ENCODE measurements at places on chromosomes 2 and 18. TPM values are rescaled to one million over a fixed set of nuclear protein-coding genes. Genes with fewer than 3 reads are reported as not detected.
A peak's percentile ranks its signal among the peaks of the same experiment; 100 is the strongest.

DNA sequence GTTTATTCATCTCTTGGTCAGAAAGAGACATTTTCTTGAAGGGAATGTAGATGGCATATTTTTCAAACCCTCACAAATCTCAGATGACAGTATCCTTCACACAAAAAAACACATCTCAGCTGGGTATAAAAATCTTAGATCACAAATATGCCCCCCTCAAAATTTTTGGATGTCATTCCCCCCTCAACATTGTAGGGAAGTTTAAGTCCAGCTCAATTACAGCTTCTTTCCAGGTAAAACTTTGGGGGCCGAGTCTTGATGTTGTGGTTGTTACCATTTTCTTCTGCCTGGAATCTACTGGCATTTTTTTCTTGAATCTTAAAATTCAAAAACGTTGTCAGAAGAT is 46.1 kb downstream of the HDAC4 start:
- DNase-seq = no peak

- DNase-seq = no peak
Observed at GRCh38 chr2:129379411-129379810, 600.1 kb upstream of the RAB6C start.

- DNase-seq = peak; percentile 82
Observed at GRCh38 chr2:32591669-32592463, 36.0 kb upstream of the TTC27 start.

- DNase-seq = no peak
Observed at GRCh38 chr2:64722291-64723044, 68.8 kb upstream of the SERTAD2 start.

Gene MC2R
- not detected for total RNA-seq

DNA sequence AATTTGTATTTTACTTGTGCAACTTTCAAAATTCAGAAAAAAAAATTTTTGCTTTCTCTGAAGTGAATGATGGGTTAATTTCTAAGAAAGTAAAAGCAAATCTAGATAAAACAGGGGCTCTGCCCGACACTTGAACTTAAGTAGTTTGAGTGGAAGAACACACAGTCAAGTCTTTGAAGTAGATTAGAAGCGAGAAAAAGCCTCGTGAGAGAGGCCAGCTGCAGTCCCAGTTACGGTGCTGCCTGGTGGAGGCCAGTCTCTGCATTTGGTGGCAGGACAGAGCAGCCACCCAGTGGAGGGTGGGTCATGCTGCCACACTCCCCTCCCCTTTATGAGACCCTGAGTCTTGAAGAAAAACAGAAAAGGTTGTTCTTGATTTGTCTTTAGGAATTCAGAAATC is 81.8 kb downstream of the INPP5D start:
- DNase-seq = no peak

GRCh38 chr2:81196383-81196851 is 891.9 kb upstream of the LRRTM1 start:
- no peak for DNase-seq

Gene TUBB8B
- not detected for total RNA-seq

Gene GALNT13
- total RNA-seq = not detected

Gene RFX8
- total RNA-seq = not detected

Gene ITPRIPL1
- total RNA-seq = 9.0 TPM

DNA sequence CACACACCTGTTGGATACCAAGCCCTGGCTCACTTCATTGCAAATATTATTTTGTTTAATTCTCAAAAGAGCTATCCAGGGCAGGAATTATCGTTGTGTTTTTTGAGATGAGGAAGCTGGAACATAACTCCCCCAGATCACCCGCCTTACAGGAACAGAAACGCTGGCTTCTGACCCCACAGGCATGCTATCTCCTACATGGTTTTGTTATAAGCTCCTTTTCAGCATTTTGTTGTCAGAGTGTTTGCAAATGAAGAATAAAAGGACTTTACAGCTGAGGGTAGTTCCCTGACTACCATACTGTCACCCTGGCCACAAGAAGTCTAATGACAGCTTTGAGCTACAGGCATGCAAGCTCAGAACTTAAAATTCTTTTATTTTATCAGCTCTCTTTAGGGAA is 62.0 kb upstream of the MRPS9 start:
- no peak for DNase-seq

Gene HOXD12
- not detected for total RNA-seq

- no peak for DNase-seq
Observed at GRCh38 chr2:39870871-39871270, 91.8 kb upstream of the THUMPD2 start.

DNA sequence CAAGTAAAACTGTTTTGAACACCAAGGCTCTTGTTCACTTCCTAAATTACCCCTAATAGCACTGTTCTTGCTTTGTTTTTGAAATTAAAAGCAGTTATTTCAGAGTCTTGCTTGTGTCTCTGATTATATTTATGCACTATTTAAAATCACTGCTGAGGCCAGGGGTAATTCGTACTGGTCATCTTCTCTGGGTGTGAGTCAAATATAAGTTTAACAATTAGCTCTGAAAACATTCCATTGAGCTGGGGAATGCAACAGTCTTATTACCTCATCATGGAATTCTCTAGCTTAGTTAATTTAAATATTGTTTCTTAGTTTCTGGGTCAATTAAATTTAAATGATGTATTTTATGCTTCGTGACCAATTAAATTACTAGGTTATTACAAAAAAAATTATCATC is 135.0 kb downstream of the MEIS1 start:
- DNase-seq = no peak

Gene TTN
- 0.07 TPM for total RNA-seq

Gene CPO
- total RNA-seq = not detected

Gene ERICH2
- 1.3 TPM for total RNA-seq

Gene FBXO15
- total RNA-seq = 0.29 TPM

Gene OTX1
- 7.1 TPM for total RNA-seq

Gene HOXD10
- total RNA-seq = not detected

- no peak for DNase-seq
Observed at GRCh38 chr2:73043929-73044832, 27.3 kb downstream of the SFXN5 start.

- no peak for DNase-seq
Observed at GRCh38 chr18:75639472-75639831, 211.9 kb upstream of the SMIM21 start.

Gene ABCG8
- total RNA-seq = not detected

- no peak for DNase-seq
Observed at GRCh38 chr2:117409443-117409842, 405.0 kb upstream of the DDX18 start.

DNA sequence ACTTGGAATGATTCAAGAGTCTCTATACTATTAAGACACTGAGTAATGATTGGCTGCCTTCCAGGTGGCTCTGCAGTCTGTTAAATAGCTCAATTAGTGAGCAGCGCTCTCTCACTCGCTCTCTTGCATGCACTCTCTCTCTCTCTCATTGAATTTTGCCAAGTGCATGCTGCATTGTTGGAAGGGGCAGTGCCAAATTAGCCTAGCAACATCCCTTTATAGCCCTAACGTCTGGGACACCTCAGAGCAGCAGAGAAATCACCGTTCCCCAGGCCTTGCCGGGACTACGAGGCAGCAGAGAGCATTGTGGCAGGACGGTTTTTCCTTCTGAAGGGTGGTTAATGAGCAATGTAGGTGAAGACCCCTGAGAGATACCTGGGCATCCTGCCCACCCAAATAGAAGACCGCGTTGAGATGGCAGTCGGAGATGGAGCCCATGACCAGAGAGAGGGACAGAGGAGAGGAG is 447.6 kb upstream of the POU3F3 start:
- no peak for DNase-seq

Gene CD28
- 0.11 TPM for total RNA-seq

DNA sequence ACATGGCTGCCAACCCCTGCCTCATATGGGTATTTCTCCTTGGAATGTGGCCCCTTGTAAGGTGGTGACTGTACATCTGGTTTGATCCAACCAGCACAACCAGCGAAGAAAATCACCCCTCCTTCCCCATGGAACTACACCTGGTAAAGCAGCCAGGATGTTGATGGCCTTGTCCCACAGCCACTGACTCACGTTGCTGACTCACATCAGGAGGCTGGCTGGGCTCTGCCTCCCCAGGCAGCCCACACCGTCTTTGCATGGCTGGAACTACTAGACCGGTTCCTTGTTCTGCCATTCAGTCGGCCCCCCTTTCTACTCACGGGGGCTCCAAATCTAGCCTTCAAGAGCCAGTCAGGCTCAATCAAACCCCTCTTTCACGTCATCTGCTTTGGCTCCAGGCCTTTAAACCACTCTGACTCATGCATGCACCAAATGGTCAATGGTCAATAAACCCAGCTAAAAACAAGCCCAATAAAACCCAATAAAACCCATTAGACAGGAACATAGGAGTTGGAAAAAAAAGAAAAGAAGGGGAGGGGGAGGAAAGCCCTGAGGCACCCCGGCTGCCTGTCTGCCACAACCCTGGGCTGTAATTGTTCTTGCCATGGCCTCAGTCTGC is 114.8 kb downstream of the PLB1 start:
- peak; percentile 37 for DNase-seq

Gene KLHL30
- total RNA-seq = 0.04 TPM

GRCh38 chr2:139885921-139886498 is 1105.8 kb upstream of the NXPH2 start:
- no peak for DNase-seq

Gene SH3RF3
- total RNA-seq = 0.02 TPM

- no peak for DNase-seq
Observed at GRCh38 chr2:129716781-129717559, 262.5 kb upstream of the RAB6C start.

DNA sequence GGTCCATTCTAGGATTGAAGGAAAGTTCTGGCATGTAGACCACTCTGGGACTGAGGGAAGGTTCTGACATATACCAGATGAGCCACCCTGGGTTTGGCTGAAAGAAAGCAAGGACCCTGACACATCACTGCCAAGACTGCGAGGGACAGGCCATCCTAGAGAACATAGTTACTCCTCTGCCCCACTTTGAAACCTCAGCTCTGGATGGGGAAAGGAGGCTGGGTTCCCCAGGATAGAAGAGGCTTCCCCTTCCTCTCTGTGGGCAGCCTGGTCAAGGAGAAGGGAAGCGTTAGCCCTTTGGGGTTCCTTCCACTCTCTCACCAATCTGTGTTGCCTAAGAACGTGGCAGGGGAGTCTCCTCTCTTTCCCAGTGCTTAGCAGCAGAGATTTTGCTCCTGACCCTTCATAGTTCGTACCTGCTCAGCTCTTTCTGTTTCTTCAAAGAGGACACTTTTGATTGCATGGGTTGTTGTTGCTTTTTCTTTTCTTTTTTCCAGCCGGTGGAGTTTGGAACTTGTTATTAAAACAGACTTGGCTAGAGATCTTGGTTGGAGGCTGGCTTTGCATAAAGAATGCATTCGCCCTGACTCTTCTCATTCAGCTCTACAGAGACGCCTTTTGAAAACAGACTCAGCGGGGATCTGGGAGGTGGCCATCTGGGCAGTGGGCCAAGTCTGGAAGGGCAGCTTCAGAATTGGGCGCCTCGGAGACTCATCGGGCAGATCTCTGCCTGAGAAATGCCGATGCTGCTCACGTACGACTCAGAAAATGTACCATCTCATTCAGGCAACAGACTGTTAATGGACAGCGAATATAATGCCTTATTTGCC is 166.1 kb downstream of the CLIP4 start:
- no peak for DNase-seq

- DNase-seq = no peak
Observed at GRCh38 chr2:178491612-178492011, 11.4 kb downstream of the PLEKHA3 start.

Gene RAD51AP2
- not detected for total RNA-seq

GRCh38 chr2:226427538-226428307 is 371.9 kb downstream of the IRS1 start:
- no peak for DNase-seq

- no peak for DNase-seq
Observed at GRCh38 chr2:7373156-7373555, 455.9 kb downstream of the RNF144A start.

- DNase-seq = no peak
Observed at GRCh38 chr18:70160073-70160678, 45.3 kb downstream of the RTTN start.

DNA sequence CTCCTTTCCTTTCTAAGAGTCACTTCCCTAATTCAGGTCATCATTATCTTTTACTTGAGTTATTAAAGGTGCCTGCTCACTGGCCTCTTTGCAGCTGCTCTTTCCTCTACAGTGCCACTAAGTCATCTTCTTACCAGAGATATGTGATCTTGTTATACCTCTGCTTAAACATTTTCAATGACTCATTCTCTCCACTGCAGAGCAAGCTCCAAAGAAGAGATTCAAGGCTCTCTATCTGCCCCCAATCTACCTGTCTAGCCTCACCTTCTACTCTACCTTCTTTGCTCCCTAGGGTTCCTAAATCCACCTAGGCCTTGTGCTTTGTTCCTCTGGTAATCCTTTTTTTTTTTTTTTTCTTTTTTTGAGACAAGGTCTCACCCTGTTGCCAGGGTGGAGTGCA is 3.1 kb downstream of the ARHGEF33 start:
- no peak for DNase-seq

DNA sequence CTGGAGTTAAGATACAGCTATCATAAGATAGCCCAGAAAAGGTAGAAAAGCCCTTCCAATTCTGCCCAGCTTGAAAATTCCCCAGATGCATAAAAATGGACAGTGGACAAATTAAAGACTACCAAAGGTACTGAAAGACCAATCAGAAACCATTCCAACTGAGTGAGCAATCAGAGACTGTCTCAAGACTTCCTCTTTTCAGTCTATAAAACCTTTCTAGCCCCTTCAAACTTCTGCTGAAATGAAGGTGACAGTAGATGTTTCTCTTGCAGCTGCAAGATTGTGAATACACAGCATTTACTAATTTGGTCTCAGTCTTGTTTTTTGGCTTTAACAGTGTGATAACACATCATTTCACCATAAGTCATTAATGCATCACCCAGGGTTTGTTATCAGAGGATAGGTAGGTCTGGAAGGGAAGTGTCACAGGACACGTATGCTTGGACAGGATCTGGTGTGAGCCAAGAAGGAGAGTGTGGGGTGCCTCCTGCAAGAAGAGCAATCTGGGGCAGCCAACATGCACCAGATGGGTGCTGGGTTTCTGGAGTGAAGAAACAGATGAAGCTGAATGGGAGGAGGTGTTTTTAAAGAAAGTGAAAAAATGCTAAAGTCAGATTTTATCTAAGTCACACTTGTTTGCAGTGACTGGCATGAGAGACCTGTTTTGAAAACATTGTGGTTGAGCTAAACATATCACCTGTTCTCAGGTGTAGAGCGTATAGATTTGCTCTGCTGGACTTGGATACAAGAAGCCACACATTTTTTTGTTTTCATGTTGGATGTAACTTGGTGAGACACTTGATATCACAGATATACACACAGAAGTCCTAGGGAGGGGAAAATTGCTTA is 75.3 kb upstream of the DDX18 start:
- DNase-seq = no peak

Gene IL1R2
- total RNA-seq = 0.13 TPM

GRCh38 chr18:75554176-75554575 is 126.7 kb upstream of the SMIM21 start:
- no peak for DNase-seq
